ENCODE measurements at places on chromosomes 4 and X. TPM values are rescaled to one million over a fixed set of nuclear protein-coding genes. Genes with fewer than 3 reads are reported as not detected.

The VCX2 gene
- not detected for total RNA-seq

The BTC gene
- not detected for total RNA-seq

The SCRG1 gene
- total RNA-seq: not detected

The WDR17 gene
- total RNA-seq: 0.25 TPM

The UGT2B10 gene
- total RNA-seq: not detected

The MEPE gene
- total RNA-seq: not detected

The SERTM2 gene
- total RNA-seq: not detected

The TEX13C gene
- not detected for total RNA-seq

The MAGEA9B gene
- total RNA-seq: not detected

The SHOX gene
- not detected for total RNA-seq

The SYTL5 gene
- not detected for total RNA-seq

The SMIM20 gene
- total RNA-seq: 14.2 TPM

The SRPX2 gene
- not detected for total RNA-seq

The NAA10 gene
- total RNA-seq: 79.0 TPM

The BEX5 gene
- 5.8 TPM for total RNA-seq

Measured in activated naive CD4-positive, alpha-beta T cell treated with anti-CD3 and anti-CD28 coated beads, Interleukin-2, amount 10 ng/mL, durations not matched to agents 5 hours and 36 hours (primary cell).